Anterior cingulate cortex (tissue), 58 donors: ENCODE measurements at places on chromosomes 11 and 22.

DNA sequence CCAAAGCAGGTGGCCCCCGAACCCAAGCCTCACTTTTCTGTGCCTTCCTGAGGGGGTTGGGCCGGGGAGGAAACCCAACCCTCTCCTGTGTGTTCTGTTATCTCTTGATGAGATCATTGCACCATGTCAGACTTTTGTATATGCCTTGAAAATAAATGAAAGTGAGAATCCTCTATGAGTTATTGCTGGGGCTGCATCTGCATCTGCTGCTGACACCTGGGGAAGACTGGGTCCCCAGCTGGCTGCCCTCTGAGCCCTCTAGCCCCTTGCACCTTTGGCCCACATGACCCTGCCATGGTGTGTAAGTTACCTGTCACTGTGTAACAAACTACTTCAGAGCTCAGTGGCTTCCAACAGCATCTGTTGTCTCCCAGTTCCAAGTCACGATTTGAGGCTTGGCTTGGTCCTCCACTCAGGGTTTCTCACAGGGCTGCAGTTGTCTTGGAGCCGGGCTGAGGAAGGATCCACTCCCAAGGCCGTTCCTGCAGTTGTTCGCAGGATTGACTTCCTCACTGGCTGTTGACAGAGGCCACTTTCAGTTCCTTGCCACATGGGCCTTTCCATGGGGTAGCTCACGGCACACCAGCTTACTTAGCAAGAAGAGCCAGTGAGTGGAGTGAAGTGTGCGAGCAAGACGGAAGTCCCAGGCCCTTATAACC lies 13.5 kb upstream of the UVRAG start:
- no peak for DNase-seq

DNA sequence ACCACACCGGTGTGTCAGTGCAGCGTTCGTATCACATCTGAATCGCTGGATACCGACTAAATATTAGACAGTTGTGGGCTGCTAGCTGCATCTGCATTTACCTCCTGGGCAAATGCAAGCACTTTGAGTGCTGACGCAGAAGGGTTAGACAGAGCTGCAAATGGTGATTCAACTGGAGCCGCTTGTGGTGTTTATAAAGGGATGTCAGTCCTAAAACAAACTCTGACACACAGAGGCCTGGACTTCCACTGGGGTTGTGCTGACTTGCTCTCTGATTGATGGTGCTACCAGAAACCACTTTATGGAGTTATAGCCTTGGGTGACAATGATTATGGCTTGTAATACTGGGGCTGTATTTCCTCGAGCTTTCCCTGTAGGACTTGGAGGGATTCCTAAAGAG lies 374.4 kb downstream of the NTM start:
- DNase-seq = no peak

GRCh38 chr11:134369656-134370525 lies 38.1 kb downstream of the GLB1L2 start:
- DNase-seq = no peak

- no peak for DNase-seq
Observed at GRCh38 chr11:44631831-44632230, 66.4 kb downstream of the CD82 start.

DNA sequence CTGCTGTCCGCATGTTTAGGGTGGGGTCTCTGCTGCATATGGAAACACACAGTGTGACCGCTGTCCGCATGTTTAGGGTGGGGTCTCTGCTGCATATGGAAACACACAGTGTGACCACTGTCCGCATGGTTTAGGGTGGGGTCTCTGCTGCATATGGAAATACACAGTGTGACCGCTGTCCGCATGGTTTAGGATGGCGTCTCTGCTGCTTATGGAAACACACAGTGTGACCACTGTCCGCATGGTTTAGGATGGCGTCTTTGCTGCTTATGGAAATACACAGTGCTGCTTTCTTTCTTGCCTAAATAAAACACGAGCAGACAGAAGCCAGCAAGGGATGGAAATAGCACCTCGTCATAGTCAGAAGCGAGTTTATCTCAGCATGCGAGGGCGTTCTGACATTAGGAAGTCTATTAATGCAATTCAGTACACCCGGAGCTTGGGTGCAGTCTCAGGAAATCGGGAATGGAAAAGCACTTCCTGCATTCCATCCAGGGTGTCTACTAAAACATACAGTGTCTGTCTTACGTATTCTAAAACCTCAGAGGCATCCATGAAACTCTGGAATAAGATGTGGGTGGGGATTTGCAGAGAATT lies 32.6 kb upstream of the TOLLIP start:
- DNase-seq = peak; percentile 9

- DNase-seq = no peak
Observed at GRCh38 chr22:31952472-31952871, 8.1 kb downstream of the YWHAH start.

- no peak for DNase-seq
Observed at GRCh38 chr11:106957030-106957482, 61.2 kb downstream of the GUCY1A2 start.

DNA sequence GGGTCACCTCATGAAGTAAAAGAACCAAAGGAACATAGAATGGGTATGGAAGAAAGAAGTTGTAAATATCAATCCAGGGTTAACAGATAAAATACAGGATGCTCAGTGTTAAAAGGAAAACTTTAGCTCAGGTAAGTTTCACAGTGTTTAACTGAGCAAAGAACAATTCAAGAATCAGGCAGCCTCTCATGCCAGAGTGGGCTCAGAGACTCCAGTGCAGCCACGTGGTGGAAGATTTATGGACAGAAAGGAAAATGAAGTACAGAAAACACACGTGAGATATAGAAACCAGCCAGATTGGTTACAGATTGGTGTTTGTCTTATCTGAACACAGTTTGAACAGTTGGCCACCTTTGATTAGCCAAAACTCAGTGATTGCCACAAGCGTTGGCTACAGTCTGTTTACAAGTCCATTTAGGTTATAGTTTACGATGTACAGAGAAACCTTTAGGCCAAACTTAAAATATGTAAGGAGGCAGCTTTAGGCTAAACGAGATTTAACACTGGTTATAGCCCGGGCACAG lies 9.1 kb downstream of the AP5B1 start:
- DNase-seq = no peak

GRCh38 chr11:96157517-96157873 lies 185.5 kb downstream of the MAML2 start:
- no peak for DNase-seq

DNA sequence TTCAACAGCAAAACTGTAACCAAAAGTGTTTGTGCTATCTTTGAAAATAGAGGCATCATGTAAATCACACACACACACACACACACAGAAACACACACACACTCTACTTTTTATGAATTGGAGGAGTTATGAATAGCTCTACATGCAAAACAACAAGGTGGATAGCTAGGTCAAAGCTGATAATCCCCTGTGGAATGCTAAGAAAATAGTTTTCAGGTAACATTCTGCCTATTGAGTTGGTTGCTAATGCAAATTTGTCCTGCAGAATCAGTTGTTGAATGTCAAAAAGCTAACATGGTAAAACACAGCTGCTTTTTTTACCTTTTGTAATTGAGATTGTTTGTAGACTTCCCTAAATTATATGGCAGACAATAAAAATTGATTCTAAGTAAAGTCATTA lies 1658.4 kb upstream of the RAG2 start:
- no peak for DNase-seq

DNA sequence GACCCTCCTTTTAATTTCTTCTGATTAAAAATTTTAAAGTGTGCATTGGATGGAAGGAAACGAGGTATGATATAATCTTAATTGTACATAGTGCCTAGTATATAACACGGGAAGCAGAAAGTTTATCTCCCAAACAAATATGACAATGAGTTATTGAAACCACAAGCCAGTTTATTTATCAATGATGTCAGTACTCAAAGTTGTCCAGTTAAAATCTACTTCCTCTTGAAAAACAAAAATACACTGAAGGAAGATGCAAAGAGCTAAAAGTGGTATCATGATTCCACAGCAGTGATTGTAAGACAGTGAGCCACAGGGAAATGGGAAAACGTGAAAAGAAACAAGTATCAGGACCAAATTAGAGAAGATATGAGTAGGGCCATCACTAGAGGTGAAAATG lies 18.8 kb upstream of the OR5B21 start:
- DNase-seq = no peak

DNA sequence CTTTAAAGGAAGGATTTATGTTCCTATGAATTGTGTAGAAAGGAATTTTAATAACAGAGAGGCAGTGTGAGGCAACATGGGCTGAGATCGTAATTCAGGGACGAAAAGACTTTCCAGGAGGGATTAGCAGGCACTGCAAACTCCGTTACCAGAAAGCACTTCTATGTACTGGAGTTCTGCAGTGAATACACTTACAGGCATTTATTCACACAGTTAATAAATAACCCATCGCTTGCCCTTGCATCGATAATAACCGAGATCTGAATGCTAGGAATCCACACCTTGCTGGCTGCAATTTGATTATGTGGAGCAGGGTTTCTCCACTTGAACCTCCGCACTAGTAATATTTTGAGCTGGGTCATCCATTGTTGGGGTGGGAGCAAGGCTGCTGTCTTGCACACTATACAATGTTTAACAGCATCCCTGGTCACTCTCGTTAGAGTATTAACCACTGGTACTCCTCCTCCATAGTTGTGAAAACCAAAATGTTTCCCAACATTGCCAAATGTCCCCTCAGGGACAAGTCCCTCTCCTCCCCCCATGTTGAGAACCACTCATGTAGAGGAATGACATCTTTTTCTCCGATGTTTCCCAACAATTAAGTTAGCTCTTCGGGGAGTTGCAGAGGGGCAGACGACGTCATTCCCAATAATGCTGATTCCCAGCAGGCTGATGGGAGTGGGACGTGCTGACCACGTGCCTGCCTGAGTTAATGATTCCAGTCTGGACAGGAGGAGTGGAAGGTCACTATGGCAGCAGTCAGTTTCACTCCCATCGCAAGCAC lies 99.5 kb downstream of the SNX19 start:
- DNase-seq = no peak

GRCh38 chr11:34840736-34841386 lies 75.3 kb downstream of the APIP start:
- no peak for DNase-seq

GRCh38 chr11:126328001-126328390 lies 24.1 kb downstream of the DCPS start:
- DNase-seq = no peak

GRCh38 chr11:66539170-66539869 lies 6.5 kb downstream of the ZDHHC24 start:
- DNase-seq = no peak

DNA sequence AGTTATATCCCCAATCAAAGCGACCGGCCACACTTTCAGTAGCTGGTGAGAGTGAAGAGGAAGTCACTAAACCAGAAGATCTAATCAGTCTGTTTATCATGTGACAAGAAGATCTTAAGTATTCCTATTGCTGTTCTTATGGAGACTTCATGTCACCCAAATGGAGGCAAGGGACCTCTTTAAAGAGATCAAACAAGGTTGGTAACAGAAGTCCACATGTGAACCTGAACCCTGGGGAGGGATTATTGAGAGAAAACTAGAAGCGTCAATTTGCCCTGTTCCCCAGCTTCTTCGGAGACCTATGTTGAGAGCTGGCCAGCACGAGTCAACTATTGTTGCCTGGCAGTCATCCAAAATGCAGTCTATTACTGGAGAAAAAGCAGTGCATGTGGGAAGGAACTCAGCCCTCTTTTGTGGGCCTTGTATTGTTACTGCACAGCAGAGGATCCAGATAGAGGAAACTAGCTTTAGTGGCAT lies 76.9 kb upstream of the CTSC start:
- DNase-seq = no peak

- no peak for DNase-seq
Observed at GRCh38 chr11:103744496-103745153, 291.8 kb upstream of the DDI1 start.

DNA sequence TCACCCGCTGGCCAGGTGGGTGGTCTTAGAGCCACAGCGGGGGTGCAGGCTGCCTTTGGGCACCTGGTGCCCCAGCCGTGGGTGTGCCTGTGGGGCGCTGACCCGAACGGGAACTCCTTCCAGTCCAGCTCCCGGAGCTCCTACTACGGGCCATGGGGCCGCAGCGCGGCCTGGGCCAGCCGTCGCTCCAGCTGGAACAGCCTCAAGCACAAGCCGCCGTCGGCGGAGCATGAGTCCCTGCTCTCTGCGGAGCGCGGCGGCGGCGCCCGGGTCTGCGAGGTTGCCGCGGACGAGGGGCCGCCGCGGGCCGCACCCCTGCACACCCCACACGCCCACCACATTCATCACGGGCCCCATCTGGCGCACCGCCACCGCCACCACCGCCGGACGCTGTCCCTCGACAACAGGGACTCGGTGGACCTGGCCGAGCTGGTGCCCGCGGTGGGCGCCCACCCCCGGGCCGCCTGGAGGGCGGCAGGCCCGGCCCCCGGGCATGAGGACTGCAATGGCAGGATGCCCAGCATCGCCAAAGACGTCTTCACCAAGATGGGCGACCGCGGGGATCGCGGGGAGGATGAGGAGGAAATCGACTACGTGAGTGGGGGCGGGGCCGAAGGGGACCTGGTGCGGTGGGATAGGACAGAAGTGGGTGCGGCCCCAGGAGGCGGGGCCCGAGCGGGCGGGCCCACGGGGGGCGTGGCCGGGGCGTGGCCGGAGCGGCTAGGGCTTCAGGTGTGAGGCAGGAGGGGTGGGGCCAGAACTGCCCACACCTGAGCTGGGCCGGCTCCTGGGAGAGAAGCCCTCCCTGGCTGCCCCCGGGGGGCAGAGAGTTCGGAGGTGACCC lies 91.5 kb downstream of the CACNA1I start:
- DNase-seq = no peak

DNA sequence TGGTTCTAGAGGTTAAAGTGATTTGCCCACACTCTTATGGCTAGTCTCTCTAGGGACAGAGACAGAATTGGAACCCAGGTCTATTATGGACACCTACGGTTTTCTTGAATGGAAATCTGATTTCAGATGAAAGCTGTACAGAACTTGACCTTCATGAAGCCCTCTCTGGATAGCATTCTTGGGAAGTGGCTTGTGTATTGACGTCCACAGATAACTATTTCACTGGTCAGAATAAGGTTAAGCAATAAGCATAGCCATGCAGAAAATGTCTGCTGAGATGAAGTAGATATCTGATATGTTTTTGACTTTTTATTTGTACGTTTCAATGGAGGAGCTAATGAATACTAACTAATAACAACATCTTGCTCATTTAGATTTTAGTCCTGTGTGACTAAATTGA lies 1.1 kb downstream of the TLCD5 start:
- DNase-seq = no peak

GRCh38 chr11:63536669-63537292 lies at the start of gene PLAAT4:
Gene PLAAT4 (plus strand): TSS chr11:63536808. CDS start chr11:63536869, 61 bp downstream.
- DNase-seq = peak; percentile 70

GRCh38 chr11:112303616-112304015 lies 43.0 kb upstream of the PLET1 start:
- no peak for DNase-seq

DNA sequence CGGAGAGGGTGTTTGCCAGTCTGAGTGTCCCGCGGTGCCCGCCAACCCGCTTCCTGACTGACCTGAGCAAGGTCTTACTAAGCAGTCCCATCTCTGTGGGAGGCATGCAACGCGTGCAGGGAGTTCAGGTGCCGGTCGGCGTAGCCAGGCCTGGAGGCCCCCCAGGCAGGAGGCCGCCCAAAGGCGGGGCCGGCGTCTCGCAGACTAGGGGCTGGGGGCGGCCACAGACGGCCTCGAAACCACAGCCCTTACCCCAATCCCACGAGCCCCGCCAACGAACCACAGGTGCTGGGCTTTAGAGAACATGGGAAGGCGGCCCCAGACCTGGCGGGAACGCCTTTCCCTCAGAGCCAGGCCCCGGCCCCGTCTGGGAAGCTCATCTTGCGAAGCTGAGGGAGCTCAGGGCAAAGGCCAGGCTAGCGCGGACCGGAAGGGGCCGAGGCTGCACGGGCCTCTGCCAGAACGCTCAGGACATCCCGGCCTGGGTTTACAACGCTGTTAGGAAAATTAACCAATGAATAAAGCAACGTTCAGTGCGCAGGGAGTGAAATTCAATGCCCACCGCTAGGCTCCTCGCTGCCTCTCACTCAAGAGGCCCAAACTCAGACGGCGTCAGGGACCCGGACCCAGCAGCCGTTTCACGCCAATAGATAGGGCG lies 2.1 kb upstream of the MTFP1 start:
- DNase-seq = no peak
